ENCODE measurements at places on chromosomes 16 and 17. TPM values are rescaled to one million over a fixed set of nuclear protein-coding genes. Genes with fewer than 3 reads are reported as not detected.

- no peak for DNase-seq
These were observed 3.2 kb downstream of the UTS2R start for GRCh38 chr17:82374626-82375331.

DNA sequence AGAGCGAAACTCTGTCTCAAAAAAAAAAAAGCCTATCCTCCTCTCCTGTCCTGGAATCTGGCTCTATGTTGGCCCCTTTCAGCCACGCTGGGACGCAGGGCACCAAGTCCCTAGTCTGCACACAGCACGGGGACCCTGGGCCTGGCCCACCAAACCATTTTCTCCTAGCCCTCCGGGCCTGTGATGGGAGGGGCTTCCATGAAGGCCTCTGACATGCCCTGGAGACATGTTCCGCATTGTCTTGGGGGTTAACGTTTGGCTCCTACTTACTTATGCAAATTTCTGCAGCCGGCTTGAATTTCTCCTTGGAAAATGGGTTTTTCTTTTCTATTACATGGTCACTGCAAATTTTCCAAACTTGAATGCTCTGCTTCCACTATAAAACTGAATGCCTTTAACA is 12.6 kb upstream of the GPT2 start:
- no peak for DNase-seq

- no peak for DNase-seq
These were observed 12.4 kb downstream of the AMZ2 start for GRCh38 chr17:68260051-68260762.

GRCh38 chr16:88978608-88979346 is 1.8 kb upstream of the CBFA2T3 start:
- DNase-seq = peak; percentile 47

- DNase-seq = no peak
These were observed 926 bp downstream of the MYH10 start for GRCh38 chr17:8629371-8630226.

- DNase-seq = no peak
These were observed 48.2 kb upstream of the CDC42EP4 start for GRCh38 chr17:73359987-73360410.

Gene WNK4
- not detected for polyA plus RNA-seq

Gene ADAMTS18
- not detected for polyA plus RNA-seq

Gene TMC8
- polyA plus RNA-seq = 31.4 TPM

Gene B3GNT9
- 2.3 TPM for polyA plus RNA-seq

Gene MVP
- polyA plus RNA-seq = 67.1 TPM

All from GM12878 (cell line).